ENCODE measurements at places on chromosomes 3 and 15. TPM values are rescaled to one million over a fixed set of nuclear protein-coding genes. Genes with fewer than 3 reads are reported as not detected.

VEPH1 gene
- total RNA-seq: not detected

TM4SF1 gene
- 408 TPM for total RNA-seq

CHCHD4 gene
- 22.0 TPM for total RNA-seq

IL16 gene
- total RNA-seq: 2.3 TPM

BCHE gene
- total RNA-seq: not detected

LSG1 gene
- total RNA-seq: 77.5 TPM

- DNase-seq: no peak
Measured at GRCh38 chr3:131031660-131032059, 5.0 kb downstream of the NEK11 start.

DNA sequence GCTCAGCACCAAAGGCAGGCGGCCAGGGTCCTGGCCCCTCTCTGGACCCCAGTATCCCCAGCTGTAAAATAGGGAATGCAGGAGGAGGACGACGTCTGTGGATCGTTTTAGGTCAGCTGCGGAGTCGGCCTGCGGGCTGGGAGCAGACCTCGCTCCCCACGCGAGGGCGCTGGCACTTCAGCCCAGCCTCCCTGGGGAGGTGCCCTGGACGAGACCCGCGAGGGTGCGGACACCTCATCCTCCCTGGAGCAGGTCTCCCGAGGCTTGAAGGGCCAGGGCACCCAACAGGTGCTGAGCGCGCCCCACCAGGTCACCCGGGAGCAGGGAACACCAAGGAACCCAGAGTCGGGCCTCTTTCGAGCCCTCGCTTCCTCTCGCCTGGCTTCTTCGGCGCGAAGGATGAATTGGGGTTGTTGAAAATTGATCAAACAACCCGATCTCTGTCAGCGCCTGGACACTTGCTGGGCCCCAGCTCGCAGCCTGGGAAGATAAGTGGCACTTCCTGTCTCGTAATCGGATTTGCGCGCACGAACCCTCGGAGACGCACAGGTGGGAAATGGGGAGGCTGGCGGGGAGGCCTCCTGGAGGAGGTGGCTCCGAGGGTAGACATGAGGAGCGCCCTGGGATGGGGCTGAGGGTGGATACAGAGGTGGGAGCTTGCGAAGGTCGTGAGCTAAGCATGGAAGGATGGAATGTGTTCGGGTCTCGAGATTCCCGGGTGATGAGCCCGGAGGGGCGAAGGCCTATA, 588 bp upstream of the VIPR1 start:
- DNase-seq: no peak

GRCh38 chr15:31887246-31887645, 143.1 kb upstream of the CHRNA7 start:
- no peak for DNase-seq

DNA sequence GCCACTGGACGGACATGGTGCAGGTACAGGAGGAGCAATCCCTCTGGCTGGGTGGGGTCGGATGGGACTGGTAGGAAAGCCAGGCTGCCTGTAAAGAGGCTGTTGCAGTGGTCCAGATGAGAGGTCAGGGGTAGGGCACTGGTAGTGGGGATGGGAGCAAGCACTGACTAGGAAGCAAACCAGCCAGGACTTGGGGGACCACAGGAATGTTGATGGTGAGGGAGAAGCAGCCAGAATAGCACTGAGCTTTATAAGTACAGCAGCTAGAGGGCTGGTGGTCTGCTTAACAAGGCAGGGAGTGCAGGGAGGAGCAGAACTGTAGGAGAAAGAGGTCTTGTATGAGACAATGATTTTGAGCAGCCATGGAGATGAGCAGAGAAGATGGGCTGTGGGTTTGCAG, 38.7 kb upstream of the PTPN23 start:
- no peak for DNase-seq

- no peak for DNase-seq
Measured at GRCh38 chr3:49804141-49805041, 1.3 kb downstream of the INKA1 start.

DNA sequence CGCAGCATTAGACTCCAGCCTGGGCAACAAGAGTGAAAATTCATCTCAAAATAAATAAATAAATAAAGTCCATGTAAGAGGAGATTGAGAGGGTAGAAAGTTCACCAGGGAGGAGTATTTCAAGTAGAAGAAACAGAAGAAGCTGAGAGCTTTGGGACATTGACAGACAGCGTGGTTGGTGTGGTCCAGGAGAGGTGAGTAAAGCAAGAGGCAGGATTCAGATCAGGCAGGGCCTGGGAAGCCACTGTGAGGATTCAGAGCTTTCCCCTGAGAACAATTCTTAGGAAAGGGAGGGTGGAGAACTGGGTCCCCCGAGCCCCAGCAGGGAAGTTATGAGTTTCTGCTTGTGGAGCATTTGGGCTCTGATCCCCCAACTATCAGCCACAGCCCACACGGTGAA, 54.2 kb upstream of the AMOTL2 start:
- DNase-seq: no peak

GRCh38 chr3:78606756-78607155, 1161.0 kb downstream of the ROBO1 start:
- DNase-seq: no peak

GRCh38 chr3:157488144-157488543, 15.1 kb downstream of the VEPH1 start:
- DNase-seq: no peak

DNA sequence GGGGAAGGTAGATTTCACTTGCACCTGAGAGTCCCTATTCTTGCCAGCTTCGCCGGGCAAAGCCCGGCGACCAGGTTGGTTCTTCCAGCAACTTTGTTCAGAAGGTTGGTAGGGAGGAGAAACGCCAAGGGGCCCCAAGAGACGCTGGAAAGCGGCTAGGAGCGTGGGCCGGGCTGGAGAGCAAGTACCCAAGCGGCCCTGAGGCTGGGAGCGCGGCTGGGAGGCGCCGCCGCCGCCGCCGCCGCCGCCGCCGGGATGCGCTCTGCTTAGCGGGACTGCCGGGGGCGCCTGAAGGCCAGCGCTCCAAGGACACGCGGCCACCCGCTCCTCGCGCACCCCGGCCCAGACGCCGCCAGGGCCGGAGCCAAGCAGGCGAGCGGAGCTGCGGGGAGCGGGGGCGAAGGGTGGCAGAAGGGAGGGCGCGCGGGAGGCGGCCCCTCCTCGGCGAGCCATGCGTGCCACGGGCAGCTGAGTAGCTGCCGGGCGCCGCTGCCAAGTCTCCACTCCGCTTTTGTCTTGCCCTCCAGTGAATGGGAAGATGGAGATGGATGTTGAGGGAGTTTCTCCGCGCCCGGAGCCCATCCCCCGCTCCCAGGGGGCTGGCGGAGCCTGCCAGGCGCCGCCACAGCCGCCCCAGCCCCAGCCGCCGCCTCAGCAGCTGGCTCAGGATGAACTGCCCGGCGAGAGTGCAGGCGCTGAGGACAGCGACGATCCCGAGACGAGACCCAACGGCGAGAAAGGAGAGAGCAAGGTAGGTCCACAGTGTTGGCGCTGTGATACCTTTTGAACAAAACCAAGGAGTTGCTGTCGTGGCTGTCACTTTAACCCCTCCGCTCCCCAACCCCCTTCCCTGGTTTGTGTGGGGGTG, 227.4 kb upstream of the AZI2 start:
- DNase-seq: peak; percentile 13

DNA sequence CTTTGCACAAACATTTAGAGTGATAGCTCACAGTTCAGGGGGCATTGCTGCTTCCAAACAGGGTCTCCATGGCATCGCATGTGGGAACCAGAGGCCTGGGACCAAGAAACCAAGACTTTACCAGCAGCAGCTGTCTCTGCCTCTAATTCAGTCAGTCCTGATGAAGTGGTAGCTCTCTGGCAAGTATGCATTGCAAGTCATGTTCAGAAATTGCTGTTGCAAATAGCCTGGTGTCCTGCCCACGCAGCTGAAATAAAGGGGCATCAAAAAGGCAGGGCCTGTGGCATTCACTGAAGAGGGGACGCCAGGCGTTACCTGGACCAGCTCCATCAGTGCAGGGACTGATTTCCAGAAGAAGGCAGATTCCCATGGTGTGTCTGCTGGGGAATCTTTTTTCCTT, 121.3 kb downstream of the CD47 start:
- no peak for DNase-seq

- no peak for DNase-seq
Measured at GRCh38 chr3:146157325-146158060, 3.5 kb downstream of the PLOD2 start.
